Psoas muscle (tissue), 8 donors: ENCODE measurements at places on chromosomes 11 and 22. TPM values are rescaled to one million over a fixed set of nuclear protein-coding genes. Genes with fewer than 3 reads are reported as not detected.

DNA sequence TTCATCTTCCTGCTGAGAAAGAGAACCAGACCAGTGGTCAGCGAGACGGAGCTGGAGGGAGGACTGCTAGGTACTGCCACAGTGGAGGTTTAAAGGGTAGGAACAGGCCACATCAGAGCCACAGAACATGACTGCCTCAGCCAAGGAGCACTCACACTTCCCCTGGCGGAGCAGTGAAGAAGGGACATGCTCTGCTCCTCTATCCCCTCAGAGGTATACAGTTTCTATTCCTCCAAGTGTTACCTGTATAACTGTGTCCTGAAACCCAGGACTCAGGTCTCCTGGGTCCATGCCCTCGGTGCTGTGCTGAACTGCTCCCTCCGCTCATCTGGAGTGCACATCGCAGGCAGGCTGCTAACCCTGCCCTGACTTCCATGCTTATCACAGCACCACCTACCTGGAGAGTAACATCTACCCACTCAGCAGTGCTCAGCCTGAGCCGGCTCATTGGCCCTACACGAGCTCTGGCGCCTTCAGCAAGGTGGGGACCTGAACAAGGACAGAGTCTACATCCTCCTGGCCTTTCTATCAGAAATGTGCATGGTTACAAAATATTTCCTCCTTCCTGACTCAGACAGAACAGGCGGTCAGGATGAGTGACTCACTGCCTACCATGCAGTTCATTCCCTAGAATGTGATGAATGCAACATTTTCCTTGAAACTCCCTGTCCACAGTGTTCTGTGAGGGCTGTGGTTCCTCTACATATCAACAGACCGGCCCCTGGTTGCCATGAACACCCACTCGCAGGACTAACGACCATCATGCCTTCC lies 52.9 kb downstream of the C11orf58 start:
- H3K4me1 ChIP-seq, result peaks cover 6% of the 10 kb centered on the region
- H3K36me3 ChIP-seq, result no peaks in the 10 kb centered on the region
- no peak overlapping the region for H3K4me3 ChIP-seq
- H3K27ac ChIP-seq, result no peak overlapping the region
- H3K27me3 ChIP-seq, result no peaks in the 10 kb centered on the region

- DNase-seq, result peak; percentile 32
- peaks cover 4% of the 10 kb centered on the region for H3K27me3 ChIP-seq
- H3K4me1 ChIP-seq, result no peaks in the 10 kb centered on the region
- no peaks in the 10 kb centered on the region for H3K36me3 ChIP-seq
Measured at GRCh38 chr11:17774232-17775034, 39.9 kb downstream of the KCNC1 start.

- H3K27ac ChIP-seq, result peak overlapping the region; percentile 95
- H3K27me3 ChIP-seq, result no peaks in the 10 kb centered on the region
- H3K4me1 ChIP-seq, result peaks cover 26% of the 10 kb centered on the region
Measured at GRCh38 chr22:31160328-31160978, 471 bp downstream of the RNF185 start.

GRCh38 chr11:22197139-22198005 lies 4.5 kb downstream of the ANO5 start:
- no peak for DNase-seq
- peaks cover 36% of the 10 kb centered on the region for H3K4me1 ChIP-seq
- H3K4me3 ChIP-seq, result peak overlapping the region; percentile 15
- H3K27ac ChIP-seq, result peak overlapping the region; percentile 93
- no peaks in the 10 kb centered on the region for H3K36me3 ChIP-seq

DNA sequence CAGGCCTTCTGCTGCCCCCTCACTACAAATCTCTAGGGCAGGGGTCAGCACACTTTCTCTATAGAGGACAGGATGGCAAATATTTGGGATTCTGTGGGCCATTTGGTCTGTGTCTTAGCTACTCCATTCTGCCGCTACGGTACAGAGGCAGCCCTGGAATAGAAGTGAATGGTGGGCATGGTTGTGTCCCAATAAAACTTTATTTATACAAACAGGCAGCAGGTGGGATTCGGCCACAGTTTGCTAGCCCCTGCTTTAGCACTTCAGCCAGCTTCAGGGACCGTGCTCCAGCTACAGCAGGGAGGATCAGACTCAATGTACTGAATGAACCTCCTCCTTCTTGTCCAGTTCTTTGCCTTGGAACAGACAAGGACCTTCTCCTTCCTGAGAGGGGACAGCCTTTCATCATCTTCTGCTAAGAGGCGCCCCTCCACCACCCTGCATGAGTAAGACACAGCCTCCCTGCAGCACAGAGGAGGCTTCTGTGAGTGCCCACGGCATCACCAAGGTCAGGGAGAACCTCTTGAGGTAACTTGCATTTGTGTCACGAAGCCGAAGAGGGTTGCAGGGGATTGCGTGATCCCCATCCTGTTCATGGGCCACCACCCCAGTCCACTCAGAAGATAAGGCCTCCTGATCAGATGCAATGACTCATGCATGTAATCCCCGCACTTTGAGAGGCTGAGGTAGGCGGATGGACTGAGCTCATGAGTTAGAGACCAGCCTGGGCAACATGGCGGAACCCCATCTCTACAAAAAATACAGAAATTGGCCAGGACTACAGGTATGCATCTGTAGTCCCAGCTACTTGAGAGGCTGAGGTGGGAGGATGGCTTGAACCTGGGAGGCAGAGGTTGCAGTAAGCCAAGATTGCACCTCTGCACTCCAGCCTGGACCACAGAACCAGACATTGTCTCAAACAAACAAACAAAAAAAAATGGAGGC lies 4.6 kb downstream of the C11orf24 start:
- DNase-seq, result no peak
- H3K27me3 ChIP-seq, result no peaks in the 10 kb centered on the region
- H3K4me1 ChIP-seq, result peaks cover 22% of the 10 kb centered on the region
- H3K36me3 ChIP-seq, result peaks cover 54% of the 10 kb centered on the region

Gene SCGB2A2
- total RNA-seq, result not detected

Gene CD3G
- total RNA-seq, result 0.26 TPM

Gene SAA4
- not detected for total RNA-seq
